Thoracic aorta (tissue), 2 donors: ENCODE measurements at places on chromosomes 6 and 20. TPM values are rescaled to one million over a fixed set of nuclear protein-coding genes. Genes with fewer than 3 reads are reported as not detected.

- DNase-seq = no peak
Measured at GRCh38 chr20:25076731-25077609, 5.0 kb downstream of the VSX1 start.

- DNase-seq = no peak
Measured at GRCh38 chr6:29974901-29975560, 32.7 kb downstream of the HLA-A start.

DNA sequence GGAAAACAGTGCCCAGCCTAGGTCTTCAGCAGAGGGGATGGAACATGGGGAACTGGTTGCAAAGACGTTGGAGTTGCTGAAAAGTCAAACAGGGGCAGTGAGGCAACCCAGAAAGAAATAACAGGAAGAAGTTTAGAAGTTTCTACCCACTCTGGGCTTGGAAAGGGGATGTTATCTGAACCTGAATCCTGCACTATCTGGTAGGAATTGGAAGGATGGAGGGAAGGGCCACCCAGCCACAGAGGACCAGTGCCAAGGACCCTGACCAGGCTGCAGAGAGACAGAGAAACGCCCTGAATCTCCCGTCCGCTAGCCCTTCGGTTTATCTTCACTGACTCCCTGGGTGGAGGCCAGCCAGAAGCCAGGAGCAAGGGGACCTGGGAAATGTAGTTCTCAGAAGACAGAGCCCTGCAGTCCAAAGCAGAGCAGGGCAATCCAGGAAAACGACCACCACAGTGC is 217.3 kb upstream of the RREB1 start:
- DNase-seq = no peak

DNA sequence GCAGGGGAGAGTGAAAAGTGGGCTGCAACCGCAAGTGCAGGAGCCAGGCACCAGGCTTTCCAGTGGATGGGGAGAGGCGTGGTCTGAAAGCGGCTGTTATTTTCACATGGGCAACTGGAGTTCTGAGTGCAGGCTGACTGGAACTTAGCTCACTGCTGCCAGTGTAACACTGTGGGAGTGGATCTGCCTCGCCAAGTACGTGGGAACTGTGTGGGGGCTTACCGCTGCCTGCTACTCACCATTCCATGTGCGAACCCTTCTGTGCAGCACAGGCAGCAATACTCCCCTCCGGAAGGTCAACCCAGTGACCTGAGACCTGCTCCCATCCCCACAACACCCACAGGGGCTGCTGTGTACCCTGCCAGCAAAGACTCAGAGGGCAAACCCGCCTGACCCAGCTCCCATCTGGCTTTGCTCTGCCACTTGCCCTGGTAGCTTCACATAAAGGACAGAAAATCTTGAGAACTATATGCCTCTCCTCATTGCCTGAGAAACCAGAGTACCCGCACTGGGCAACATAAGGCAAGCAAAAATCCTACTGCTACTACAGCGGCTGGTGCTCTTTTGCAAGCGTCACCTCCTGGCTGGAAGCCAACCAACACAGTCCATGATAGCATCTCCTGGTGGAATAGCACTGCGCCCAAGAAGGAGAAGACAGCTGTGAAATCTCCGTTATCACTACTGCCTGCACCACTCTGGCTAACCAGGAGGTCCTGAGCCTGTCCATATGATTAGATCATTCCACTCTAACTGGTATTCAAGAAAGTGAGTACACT is 54.4 kb upstream of the SIRPG start:
- no peak for DNase-seq

The STAU1 gene
- total RNA-seq = 54.0 TPM

DNA sequence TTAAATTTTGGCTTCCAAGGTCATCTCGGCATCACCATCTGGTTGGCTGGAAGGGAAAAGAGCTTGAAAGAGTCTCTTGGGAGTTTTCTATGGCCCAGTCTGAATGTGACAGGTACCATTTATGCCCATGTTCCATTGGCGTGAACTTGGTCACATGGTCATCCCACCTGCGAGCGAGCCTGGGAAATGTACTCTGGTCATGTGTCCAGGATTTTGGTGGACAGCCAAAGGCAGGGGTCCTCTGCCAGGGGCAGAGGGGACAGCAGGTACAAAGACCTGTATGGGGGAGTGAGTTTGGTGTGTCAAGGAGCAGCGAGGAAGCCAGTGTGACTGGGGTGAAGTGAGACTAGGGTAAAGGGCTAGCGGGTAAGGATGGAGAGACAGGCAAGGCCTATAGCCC is 112.6 kb downstream of the CDC5L start:
- no peak for DNase-seq

DNA sequence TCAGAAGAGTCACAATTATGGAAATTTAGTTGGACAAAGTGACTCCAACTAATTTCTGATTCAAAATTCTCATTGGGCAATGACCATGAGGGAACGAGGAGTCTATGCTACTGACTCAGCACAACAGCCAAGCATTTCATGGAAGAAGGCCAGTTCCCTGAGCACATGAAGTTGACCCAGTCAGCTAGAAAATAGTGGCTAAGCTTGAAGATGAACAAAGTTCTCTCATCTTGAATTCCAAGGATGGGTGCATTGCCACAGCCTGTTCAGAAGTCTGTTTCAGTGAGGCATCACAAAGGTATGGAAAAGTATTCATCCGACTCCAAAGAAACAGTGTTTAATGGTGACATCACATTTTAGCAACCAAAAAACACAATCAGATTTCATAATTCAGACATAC is 676.9 kb downstream of the HACE1 start:
- no peak for DNase-seq

- DNase-seq = no peak
Measured at GRCh38 chr20:38202982-38203293, 37.9 kb upstream of the TGM2 start.

DNA sequence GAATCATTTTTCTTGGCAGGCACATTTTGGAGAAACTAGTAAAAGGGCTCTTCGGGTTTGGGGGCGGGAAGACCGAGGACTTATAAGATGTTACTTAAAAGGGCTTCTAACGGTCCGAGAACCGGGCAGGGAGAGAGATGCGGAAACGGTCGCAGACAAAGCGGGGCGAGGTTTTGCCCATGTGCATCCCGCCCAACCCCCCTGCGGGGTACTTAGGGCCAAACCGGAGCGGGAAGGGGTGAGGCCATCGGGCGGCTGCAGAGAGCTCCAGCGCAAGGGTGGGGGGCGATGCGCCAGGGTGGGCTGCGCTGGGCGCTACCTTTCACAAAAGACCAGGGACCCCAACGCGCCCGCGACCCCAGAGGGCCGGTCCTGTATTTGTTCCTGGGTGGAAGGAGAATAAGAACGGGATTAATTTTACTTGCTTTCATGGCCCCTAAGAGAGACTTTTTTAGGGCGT is 616 bp downstream of the TUBB start:
- DNase-seq = no peak

DNA sequence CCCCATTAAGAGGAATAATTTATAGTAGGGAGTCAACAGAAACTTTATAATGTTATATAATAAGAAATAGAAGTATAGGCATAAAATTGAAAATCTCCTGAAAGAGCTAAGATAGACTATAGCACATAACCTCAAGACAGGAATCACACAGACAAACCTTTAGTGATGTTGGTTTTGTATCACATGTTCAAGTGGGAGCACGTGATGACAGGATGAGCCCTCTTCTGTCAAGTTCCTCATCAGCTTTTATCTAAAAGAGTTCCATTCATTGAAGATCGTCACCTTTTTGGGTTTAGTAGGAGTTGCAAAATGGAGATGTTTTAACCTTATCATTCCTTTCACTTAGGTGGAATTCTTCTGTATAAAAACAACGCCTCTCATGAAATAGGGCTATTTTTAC is 127.0 kb downstream of the MCHR2 start:
- no peak for DNase-seq

GRCh38 chr6:30614044-30614842 is 2.8 kb downstream of the PPP1R10 start:
- no peak for DNase-seq

DNA sequence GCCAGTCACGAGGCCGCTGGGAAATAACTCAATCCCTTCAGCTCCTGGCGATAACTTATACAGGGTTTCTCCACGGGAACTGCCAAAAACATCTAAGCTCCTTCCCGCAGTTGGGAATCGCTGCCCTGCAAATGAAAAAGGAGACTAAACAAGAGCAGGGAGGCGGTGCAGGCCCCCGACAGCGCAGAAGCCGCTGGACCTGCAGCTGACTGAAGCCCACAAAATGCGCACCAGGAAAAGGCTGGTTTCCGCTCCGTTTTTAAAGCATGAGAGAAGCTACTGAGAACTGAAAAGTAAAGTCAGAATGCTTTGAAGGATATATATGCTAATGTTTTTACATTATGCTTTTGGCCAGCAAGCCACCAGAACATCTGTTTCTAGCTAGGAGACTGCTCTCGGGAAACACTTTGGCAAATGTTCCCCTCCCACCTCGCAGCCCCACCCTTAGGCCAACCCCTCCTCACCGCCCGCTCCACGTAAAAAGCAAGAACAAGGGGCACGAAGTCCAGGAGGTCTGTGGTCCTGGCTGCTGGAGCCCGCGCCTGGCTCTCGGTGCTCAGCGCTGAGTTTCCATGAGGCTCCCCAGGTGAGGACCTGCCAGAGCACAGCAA is 90.5 kb downstream of the SOD2 start:
- DNase-seq = no peak

GRCh38 chr6:111949546-111949945 is 76.3 kb upstream of the FYN start:
- no peak for DNase-seq

DNA sequence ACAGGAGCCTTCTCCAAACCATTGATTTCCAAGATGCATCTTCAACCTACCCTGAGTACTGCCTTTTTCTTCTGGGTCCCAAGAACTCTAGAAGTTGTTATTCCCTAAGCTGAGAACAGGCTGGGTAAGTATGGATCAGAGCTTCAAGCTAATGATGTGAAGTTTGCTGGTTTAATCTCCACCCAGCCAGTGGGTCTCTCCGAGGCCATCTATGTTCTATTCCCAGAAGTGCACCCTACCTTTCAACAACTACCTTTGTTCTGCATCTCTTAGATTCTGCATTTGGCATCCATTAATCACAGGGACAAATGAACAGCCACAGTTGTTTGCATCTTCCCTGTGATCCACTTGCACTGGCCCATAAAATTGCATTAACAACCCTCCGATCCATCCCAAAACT is 246.2 kb downstream of the HIVEP2 start:
- no peak for DNase-seq

The GLP1R gene
- not detected for total RNA-seq
